Activated CD4-positive, alpha-beta memory T cell treated with anti-CD3 and anti-CD28 coated beads, Interleukin-2, amount 10 ng/mL, durations not matched to agents 7 days and 5 days (primary cell): ENCODE measurements at places on chromosomes 2 and 18.

GRCh38 chr2:61792355-61792890, 61.4 kb downstream of the FAM161A start:
- DNase-seq: no peak

DNA sequence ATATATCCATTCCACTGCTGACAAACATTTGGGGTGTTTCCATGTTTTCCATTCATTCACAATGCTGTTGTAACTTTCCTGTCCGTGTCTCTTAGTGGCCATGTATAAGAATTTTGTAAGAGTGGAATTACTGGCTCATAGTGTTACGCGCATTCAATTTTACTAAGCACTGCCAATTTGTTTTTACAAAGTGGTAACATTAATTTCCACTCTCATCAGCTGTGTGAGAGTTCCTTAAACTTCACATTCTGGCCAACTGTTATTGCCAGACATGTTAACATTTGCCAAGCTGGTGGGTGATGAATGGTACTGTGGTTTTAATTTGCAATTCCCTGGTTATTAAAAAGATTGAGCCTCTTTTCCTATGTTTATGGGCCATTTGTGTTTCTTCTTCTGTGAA, 134.2 kb downstream of the DTNB start:
- DNase-seq: no peak

DNA sequence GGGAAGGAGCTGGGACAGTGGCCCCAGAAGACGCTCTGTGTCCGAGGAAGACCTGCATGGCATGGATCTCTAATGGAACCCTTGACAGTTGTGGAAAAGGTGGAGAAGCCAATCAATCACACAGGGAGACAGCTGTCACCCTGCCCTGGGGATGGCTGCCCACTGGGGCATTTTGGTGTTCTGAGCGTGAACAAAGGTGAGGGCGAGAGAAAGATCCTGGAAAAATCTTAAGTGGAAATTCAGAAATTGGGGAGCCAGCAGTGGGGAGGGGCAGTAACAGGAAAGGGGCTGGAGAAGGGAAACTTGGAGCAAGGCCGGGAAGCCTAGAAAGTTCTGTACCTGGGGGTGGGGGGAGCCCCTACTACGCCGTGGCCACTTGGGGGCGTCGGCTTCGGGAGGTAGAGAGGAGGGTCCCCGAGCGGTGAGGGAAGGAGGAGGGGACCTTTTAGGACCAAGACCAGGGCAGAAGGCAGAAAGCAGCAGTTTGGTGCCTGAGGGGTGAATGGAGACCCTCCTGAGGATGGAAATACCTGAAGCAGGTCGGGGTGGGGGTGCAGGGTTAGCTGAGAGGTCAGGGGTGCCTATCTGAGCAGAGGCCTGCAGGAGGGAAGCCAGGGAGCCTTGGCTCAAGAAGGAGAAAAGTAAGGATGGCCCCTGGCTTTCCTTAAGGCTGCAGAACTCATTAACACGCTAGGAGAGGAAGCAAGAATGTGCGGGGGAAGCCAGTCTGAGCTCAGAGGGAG, 30.0 kb downstream of the NGEF start:
- no peak for DNase-seq

DNA sequence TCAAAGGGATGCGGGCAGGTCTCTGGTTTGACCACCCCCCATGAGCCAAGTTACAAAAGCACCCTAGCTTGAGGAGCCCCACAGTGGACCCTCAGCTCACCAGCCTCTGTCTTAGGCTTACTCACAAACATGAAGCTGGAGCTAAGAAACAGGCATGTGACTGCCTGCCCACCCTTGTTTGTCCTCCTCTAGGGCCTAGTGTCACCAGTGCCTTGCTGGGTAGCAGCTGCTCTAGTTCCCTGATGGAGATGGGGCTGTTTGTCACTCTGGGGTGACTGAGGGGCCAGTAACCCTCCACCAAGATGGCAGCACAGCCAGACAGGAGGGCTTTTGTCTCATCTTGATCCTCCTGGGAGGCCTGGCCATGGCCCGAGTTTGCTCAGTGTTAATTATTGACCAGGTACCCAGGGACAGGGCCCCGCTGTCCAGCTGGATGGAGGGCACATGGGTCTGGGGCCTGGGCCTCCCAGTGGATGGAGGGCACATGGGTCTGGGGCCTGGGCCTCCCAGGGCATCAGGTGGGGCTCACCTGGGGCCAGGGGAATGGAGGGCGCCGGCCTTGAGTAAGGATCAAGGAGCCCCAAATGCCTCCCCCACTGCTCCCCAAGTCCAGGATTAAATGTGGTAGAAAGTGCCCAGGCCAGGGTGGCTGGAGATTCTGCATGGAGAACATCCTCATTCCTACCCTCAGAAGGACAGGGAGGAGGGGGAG, 185.9 kb upstream of the HAAO start:
- DNase-seq: no peak

- DNase-seq: no peak
Measured at GRCh38 chr18:68779169-68779568, 18.7 kb upstream of the CCDC102B start.

GRCh38 chr2:239438995-239439753, 38.4 kb upstream of the HDAC4 start:
- no peak for DNase-seq

DNA sequence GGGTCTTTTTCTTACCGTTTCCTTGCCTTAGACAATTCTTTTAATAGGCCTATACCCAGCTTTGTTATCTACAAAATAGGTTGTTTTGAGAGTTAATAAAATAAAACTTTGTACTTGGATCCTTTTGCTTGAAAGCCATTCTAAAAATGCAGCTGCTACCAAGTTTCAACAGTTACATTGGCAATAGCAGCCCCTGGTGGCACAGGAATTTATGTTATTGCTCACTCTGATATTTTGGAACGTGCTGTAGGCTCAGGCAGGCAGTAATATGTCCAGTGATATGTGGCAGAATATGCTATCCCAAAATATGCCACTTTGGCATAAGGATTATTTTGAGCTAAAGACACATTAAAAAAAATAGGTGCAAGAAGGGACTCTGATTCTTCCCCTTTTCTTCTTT, 6.7 kb upstream of the COMMD1 start:
- no peak for DNase-seq

GRCh38 chr2:191176801-191177438, 26.1 kb upstream of the STAT4 start:
- no peak for DNase-seq

DNA sequence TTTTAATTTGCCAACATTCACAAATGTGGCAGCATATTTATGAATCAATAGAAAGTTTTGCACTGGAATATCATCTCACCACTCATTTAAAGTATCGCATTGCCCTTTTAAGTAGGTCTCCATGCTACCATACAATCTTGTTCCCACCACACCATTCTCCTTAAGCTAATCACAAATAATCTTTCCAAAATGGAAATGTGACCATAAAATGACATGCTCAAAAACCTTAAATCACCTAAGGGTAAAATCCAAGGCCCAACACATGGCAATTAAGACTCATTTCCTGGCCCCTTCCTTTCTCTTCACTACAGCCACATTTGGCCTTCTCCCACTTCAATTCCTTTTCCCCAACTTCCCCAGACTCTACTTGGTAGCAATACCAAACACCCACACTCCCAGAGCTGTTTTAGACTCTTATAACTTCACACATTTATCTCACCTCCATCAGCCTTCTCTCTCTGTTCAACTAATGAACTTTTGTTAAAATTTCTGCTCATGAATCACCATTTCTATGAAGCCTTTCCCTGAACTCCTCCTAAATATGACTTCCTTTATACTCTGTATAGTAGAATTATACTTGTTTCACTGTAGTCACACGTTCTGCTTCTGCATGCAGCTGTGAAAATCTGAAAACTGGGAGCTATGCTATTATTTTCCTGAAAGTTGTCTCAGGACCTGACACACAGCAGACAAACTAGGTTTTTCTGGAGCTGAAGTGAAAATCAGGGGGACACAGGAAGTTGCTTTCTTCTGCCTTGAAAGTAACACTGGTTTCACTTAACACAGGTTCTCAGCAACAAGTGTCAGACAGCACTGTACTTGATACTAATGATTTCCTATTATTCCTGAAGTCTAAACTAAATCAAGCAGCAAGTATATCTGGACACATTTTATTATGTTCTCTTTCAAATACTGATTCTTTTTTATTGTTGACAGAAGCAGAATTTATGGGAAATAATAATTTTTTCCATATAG, 303.9 kb downstream of the ZEB2 start:
- no peak for DNase-seq

GRCh38 chr2:106745468-106745867, 140.5 kb downstream of the ST6GAL2 start:
- DNase-seq: no peak
